ENCODE measurements at places on chromosomes 6 and 20.
A peak's percentile ranks its signal among the peaks of the same experiment; 100 is the strongest.

DNA sequence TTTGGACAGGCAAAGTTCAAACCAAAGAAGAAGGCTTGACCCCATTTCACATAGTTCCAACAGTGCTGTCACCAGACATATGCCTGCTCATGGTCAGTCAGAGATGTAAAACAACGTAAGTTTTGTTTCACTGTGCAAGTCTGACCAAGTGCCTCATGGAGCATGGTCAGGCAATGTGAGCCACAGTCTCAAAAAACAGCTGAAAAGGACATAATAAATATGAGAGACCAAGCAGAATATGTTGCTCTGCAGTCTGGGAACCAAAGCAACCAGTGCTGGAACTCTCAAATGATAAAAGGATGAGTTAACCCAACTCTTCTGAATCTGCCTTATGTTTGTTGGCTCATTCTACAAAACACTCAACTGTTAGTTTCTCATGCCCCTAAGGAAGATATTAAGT is 39.9 kb upstream of the DST start:
- no peak for DNase-seq

- peak; percentile 80 for DNase-seq
These were observed 1.2 kb upstream of the HMGA1 start for GRCh38 chr6:34235307-34236130.

- no peak for DNase-seq
These were observed 420.3 kb upstream of the FLRT3 start for GRCh38 chr20:14757728-14758127.

GRCh38 chr6:42569102-42570028 is 5.5 kb downstream of the UBR2 start:
- no peak for DNase-seq

DNA sequence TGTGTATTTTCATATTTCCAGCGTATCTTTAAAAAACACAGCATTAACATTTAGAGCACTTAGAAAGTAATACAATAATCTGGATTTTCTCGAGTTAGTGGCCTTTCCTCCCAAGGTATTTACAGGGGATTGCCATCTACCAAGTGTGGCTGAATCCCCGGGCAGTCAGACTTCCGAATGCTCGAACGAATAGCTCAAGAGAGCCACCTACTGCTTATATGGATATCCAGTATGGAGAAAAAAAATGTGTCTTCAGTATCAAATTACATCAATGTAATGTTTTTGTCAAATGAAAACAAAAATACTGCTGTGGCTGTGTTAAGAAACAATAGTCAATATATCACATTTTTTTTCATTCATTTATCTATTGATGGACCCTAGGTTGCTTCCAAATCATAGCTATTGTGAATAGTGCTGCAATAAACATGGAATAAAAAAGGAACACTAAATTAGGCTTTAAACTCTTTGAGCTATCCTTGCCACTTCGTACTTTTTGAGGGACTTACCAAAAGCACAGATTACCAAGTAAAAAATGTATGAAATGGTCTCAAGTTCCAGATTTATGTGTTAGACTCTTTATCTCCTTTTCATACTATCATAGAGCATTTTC is 654.5 kb upstream of the PTCHD4 start:
- DNase-seq = peak; percentile 19

DNA sequence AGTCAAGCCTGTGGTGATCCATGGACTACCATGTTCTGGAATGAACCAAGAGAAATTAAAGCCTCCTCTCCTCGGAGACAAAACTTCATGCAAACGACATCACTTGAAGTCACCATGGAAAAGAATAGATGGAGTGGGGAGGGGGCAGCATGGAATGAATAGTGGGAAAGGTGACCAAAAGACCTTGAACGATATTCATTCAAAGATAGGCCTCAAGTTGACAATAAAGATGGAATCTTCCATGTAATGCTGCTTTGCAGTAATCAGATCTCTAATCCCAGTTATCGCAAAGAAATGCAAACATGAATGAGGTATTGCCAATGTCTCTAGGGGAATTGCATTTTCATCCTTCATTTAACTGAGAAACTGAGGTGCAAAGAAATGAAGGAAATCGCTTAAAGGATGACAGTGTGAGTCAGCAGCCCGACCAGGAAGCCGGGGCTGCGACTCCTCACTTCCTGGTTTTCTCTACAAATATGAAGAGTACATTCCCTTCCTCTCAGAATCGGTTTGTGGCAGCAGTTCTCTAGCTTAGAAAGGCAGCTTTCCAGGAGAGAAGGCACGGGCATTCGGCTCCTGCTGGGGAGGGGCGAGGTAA is 65.6 kb upstream of the RREB1 start:
- no peak for DNase-seq

DNA sequence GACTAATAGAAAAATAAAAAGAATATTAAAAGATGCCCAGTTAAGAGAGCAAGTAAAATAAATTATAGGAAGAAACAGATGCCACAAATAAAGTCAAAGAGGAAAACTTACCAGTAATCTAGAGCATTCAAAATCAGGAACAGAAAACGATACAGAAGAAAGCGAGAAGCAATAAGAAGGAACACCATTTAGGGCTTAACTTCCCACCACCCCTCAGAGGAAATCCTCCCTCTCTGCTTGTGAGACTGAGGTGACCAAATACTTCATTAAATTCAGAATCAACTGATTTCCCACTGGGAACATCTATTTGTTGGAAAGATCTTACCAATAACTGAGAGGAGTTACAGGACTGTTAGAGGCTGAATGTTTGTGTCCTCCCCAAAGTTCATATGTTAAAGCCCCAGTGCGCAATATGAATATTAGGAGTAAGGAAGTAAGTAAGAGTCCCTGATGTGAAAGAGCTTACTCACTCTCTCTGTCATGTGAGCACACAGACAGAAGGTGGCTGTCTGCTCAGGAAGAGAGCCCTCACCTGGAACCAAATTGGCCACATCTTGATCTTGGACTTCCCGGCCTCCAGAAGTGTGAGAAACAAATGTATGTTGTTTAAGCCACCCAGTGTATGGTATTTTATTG is 19.5 kb downstream of the KATNA1 start:
- DNase-seq = peak; percentile 33

DNA sequence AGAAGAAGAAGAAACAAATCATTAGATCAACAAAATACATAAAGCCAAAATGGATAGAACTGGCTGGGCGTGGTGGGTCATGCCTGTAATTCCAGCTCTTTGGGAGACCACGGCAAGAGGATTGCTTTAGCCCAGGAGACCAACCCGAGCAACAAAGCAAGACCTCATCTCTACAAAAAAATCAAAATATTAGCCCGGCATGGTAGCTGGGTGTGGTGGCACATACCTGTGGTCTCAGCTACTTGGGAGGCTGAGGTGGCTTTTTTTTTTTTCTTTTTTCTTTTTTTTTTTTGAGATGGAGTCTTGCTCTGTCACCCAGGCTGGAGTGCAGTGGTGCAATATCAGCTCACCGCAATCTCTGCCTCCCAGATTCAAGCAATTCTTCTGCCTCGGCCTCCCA is 21.5 kb downstream of the NINL start:
- no peak for DNase-seq

DNA sequence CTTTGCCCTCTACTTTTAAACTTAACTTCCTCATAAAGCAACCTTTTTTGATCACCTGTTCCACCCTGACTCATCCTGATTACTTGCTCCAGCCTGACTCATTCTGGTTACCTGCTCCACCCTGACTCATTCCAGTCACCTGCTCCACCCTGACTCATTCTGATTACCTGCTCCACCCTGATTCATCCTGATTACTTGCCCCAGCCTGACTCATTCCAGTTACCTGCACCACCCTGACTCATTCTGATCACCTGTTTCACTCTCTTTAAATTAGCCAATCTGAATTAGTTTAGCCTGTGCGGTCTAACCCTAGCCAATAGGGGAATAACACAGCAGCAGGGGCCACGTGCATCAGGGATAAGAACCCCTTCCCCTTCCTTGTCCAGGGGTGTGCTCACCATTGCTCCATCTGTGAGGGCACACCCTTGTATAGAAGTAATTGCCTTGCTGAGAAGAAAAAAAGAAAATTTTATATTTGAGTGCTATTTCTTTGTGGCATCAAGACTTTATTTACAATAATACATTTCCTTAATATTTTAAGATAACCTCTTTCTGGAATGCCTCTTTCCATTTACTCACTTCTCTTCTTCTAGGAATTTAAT is 17.9 kb downstream of the HLA-G start:
- no peak for DNase-seq

- DNase-seq = no peak
These were observed 43.3 kb downstream of the TGM2 start for GRCh38 chr20:38121741-38122140.

GRCh38 chr20:37523012-37523391 is 2.0 kb downstream of the NNAT start:
- DNase-seq = no peak

GRCh38 chr6:158257781-158258180 is 54.5 kb upstream of the TULP4 start:
- DNase-seq = no peak

GRCh38 chr20:63641792-63642523 is 11.3 kb downstream of the STMN3 start:
- DNase-seq = peak; percentile 99

- DNase-seq = no peak
These were observed 39.7 kb downstream of the MAP3K5 start for GRCh38 chr6:136752554-136752953.

DNA sequence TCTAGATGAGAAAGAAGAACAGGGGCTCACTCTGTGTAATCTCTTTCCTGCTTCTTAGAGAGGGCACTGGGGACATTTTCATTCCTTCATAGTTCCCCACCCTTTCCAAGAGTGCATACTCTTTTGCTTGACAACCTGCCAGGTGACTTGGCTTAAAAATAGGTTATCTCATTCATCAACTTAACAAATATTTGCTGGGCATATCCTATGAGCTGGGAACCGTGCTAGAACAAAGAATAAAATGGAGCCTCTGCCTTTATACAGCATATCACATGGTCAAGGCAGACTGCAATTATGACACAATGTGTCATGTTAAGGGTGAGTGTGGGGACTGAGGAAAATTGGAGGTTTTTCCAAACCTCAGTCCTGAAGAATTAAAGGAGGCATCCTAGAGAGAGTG is 209.8 kb upstream of the FOXA2 start:
- no peak for DNase-seq

DNA sequence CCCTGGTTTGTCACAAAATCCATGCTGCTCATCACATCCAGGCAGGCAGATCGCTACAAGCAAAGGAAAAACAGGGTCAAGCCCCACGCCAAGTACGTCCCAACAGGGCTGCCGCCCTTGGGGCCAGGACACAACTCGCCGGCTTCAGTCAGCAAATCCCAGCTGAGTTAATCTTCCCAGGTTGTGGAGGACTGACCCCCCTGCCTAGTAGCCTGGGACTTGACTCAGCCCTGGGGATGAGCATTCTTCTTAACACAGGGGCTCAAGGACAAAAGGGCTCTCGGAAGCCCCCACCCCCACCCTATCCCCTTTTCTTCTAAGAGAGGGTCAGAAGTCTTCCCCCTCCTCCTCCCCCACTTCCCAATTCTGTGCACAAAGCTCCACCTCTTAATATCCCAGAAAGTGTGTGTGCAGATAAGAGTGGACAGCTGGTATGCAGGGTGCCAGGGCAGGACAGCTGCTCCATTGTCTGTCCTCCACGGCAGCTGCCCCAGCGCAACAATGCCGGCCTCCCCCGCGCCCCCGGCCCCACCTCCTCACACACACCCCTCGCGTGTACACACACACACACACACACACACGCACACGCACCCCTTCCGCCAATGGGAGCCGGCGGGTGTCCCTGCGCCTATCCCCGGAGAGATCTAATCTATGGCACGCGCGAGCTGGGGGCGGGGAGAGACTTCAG is 4.5 kb downstream of the DLL1 start:
- no peak for DNase-seq

- DNase-seq = no peak
These were observed 420.4 kb upstream of the OPRM1 start for GRCh38 chr6:153618371-153619322.

DNA sequence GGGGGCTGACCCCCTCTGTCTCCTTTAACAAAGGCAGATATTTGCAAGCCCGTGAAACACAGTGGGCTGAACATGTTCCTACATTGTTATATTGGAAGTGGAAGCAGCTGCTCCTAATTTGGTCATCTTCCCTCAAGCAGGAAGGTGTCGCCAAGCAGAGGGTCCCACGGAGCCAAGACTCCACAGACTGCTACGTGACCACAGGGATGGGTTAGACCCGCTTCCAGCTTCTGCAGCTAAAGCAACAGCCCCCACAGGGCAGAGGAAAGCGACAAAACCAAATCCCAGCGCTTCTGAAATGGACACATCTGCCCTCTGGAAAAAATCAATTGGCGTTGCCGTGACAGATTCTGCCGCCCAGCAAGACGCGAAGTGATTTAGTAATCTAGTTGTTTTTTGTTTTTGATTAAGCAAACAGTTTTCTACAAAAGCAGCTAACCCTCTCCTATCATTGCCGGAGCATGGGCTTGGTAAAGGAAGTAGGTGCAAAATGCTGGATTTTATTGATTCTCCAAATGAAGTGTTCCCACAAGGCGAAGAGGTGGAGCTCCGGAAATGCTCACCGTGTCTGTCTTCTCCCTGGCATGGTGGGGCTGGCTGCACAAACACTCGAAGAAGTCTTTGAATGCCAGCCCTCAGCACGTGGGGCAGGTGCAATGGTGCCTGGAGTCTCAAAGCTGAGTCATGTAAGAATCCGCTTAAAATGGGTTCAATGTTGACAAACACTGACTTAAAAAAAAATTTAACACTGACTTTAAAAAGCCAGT is 79.4 kb upstream of the FRMD1 start:
- no peak for DNase-seq

- no peak for DNase-seq
These were observed 23.7 kb downstream of the TOMM34 start for GRCh38 chr20:44936510-44936909.

GRCh38 chr6:41093729-41094128 is 21.0 kb downstream of the NFYA start:
- DNase-seq = no peak

DNA sequence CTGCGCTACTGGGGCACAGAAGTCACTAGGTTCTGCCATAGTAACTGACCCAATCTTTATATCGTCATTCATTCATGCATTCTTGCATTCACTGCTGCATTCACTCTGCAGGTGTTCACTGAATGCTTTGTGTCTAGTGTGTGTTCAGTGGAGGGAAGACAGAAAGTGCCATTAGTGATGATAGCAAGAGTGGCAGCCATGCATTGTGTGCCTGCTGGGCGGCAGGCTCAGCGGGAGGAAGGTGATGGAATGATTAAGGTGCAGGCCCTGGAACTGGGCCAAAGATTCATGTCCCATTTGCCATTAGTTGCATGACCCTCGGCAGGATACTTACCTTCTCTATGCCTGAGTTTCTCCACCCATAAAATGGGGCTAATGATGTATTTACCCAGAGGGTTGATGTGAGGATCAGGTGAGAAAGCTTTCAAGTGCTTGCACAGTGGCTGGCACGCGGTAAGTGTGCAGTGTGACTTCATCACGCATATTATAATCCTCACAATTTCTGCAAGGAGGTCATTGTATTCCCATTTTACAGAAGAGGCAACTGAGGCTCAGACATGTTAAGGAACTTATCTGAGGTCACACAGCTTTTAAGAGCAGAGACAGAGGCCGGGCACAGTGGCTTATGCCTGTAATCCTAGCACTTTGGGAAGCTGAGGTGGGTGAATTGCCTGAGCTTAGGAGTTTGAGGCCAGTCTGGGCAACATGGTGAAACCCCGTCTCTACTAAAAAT is 40.1 kb downstream of the ITPR3 start:
- no peak for DNase-seq

GRCh38 chr6:140768133-140768532 is 1364.6 kb upstream of the GJE1 start:
- DNase-seq = no peak

All from GM13977 (cell line).